ENCODE measurements at places on chromosomes 5 and 9.

DNA sequence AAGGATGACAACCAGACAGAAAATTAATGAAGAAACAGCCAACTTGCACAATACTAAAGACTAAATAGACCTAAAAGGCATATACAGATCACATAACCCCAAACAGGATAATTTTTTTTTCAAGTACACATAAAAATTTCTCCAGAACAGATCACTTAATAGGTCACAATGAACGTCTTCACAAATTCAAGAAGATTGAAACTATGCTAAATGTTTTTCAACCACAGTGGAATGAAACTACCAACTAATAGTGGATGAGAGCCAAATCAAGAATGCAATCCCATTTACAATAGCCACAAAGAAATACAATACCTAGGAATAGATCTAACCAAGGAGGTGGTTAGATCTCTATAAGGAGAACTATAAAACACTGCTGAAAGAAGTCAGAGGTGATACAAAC is 145.8 kb downstream of the TMEM232 start:
- no peak for DNase-seq

DNA sequence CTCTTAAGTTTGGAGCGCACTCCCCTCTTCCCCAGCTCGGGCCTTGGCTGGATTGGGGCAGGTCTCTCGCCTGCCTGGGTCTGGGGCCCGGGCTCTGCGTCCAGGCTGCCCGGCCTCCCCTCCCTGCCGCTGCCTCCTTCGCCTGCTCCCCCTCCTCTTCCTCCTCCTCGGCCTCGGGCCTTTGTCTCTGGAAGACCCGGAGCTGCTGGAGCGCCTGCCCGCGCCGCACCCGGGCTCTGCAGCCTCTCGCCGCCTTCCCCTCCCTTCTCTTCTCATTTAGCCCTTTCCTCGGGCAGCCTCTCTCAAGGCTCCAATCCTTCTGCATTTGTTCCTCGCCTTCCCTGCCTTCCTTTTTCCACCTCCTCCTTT is 218.5 kb downstream of the C9orf50 start:
- DNase-seq: no peak

DNA sequence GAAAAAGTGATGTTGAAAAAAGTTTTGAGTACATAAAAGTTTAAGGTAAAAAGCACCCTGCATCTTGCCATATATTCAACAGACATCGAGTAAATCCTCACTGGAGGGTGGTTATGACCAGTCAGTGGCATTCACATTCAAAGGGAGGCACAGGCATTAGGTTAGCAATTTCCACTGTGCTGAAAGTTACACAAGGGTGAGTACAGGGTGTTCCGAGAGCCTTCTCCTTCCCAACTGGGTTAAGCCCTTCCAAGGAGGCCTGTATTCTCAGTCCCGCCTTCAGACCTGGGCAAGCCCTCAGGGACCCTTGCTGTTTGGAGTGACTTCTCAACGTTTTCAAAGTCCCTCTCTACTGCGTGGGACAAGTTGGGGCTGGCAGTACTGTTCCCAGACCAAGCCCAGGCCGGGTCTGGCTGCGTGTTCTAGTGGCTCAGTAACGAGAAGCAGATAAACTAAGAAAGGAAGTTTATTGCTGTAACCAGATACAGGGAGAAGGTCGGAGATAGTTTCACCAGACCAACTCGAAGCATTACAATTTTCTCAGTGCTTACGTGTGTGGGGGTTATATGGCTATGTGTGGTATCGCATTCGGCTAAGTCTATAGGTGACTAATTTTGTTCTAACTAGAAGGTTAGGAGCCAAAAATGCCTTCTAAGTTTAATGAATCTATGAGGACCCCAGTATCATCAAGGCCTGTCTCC is 13.0 kb upstream of the SETX start:
- DNase-seq: no peak

- DNase-seq: no peak
Observed at GRCh38 chr9:121434969-121435368, 64.7 kb downstream of the GGTA1 start.

GRCh38 chr5:122656160-122656559 is 118.7 kb upstream of the SNX2 start:
- no peak for DNase-seq

- no peak for DNase-seq
Observed at GRCh38 chr9:93061791-93062763, 3.6 kb downstream of the SUSD3 start.

DNA sequence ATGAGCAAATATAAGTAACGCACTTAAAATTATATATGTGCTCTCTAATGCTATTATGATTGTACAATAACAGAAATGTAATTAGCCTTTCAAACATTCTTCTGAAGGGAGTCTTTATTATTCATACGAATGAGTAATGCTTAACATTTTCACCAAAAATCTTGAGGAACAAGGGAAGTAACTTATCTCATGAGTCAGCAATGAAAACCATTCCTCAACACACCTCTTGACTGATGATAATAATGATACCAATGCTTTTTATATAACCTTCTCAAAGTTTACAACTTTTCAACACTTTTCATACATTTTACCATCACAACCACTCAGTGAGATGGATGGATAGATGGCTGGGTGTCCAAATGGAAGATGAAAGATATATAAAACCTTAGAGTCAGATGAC is 369.3 kb downstream of the BNC2 start:
- DNase-seq: no peak

GRCh38 chr9:100698945-100699344 is 121.1 kb downstream of the CAVIN4 start:
- DNase-seq: no peak

DNA sequence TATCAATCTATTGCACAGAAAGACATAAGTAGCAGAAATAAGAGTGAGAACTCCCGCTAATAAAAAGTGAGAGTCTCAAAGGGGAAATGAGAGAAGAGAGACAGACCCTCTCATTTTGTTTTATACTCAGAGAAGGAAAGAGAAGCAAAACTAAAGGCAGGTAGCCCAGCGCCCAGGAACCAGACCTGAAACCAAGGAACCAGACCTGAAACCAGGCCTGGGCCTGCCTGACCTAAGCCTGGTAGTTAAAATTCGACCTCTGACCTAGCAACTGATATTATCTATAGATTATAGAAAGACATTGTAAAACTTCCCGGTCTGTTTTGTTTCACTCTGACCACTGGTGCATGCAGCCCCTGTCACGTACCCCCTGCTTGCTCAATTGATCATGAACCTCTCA is 134.5 kb upstream of the SEMA6A start:
- no peak for DNase-seq

GRCh38 chr9:91816356-91816755 is 133.7 kb downstream of the ROR2 start:
- no peak for DNase-seq

DNA sequence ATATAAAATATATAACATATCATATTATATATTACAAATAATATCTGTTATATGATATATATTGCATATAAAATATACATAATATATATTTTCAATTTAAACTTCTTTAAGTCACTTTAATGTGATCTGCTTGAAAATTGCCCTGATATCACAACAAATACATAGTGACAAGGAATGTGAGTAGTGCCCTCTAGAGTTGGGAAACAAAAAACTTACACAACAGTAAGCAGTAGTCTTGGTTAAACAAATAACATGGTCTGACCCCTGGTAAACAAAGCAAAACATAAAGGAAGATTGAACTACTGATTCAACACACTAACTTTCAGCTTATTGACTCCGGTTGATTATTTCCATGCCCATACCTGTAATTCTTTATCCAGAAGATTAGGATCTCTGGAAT is 188.3 kb upstream of the NMUR2 start:
- DNase-seq: no peak

GRCh38 chr5:57818397-57818796 is 335.8 kb upstream of the ACTBL2 start:
- DNase-seq: no peak

GRCh38 chr5:83518319-83519061 is 46.9 kb downstream of the VCAN start:
- DNase-seq: no peak

DNA sequence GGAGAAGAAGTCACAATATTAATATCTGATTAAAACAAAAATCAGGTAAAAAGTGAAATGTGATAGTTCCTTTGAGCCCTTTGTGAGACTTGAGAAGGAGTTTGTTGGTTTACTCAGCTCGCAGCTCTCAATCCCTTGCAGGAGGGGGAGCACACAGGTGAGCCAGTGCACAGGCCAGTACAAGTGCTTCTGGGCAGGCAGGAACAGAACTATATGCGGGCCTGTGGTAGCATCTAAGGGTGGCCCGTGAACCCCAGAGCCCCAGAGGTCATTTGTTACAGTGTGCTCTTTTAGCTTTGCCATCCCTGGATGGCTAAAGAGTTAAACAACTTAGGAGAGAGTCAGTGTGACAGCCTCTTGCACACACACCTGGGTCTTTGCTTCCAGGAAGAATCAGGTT is 215.3 kb upstream of the EDIL3 start:
- DNase-seq: no peak

- no peak for DNase-seq
Observed at GRCh38 chr9:24258626-24259025, 287.1 kb downstream of the IZUMO3 start.

DNA sequence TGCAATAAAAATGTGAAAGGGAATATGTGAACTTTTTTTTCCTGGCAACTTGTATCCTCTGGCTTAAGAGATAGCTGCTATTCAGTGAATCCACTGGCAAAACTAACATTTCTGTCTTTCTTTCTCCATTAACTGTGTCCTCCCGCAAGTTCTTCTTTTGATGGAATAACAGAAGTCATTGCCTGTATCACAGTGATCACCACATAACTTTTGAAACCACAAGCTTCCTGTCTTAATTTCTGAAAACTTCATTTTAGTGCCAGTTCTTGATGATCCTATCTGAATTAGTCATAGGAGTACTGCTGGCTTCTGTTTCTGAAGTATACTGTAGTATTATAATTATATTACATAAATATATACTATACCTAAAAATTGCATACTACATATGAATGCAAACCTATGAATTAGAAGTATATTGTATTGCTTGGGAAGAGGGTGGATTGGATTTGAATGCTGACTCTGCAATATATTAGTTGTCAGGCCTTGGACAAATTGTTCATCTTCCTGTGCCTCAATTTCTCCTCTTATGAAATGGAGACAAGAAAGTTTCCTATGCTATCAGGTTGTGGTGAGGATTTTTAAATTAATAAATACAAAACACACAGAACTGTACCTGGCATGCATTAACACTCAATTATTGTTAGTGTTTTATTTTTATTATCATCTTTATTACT is 441.6 kb downstream of the CETN3 start:
- no peak for DNase-seq

- no peak for DNase-seq
Observed at GRCh38 chr9:73434826-73435225, 283.2 kb downstream of the ANXA1 start.

GRCh38 chr9:114487607-114488300 is 17.5 kb downstream of the WHRN start:
- peak; percentile 37 for DNase-seq

- DNase-seq: no peak
Observed at GRCh38 chr9:27586304-27586703, 13.0 kb upstream of the C9orf72 start.

DNA sequence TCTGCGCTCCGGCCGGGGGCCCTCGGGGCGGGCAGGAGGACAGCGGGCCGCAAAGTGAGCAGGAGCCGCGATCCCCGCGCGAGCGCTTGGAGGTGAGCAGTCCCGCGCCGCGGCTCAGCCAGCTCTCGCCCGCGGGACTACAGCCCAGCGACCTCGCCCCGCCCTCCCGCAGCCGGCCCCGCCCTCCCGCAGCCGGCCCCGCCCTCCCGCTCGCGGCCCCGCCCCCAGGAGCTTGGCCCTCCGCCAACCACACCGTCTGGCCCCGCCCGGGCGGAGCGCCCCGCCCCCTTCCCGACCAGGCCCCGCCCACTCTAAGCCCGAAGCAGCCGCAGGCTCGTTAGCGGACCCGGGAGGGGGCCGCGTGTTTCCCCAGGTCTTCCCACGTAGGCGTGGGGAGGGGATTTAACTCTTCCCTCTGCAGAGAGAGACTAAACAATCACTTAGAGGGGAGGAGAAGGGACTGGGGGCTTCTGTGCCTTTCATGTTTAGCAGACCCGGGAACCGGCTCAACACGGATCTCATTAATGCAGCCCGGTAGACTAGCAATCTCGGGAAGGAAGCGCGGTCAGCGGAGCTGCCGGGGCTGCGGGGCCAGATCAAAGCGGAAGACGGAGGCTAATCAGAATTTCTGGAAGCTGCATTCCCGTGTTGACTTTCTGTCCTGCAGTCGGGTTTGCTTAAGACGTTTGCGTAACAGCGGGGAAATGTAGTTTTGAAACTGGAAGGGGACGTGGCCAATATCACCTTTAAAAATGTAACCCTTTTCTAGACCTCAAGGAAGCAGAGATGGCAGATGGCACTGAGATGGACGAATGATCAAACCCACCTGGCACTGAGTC is at the start of gene MYO10:
Gene MYO10, minus strand, starts transcription at position 139 of the 839 bp plus-strand sequence. CDS start 480 bp downstream, outside the sequence.
- DNase-seq: peak; percentile 84

GRCh38 chr9:110308633-110309038 is 29.0 kb downstream of the TXNDC8 start:
- no peak for DNase-seq

- DNase-seq: no peak
Observed at GRCh38 chr9:114155995-114156656, 789 bp downstream of the COL27A1 start.

GRCh38 chr5:27392716-27393115 is 354.3 kb upstream of the CDH9 start:
- DNase-seq: no peak

GRCh38 chr5:329768-330167 is 8.3 kb downstream of the AHRR start:
- DNase-seq: no peak

DNA sequence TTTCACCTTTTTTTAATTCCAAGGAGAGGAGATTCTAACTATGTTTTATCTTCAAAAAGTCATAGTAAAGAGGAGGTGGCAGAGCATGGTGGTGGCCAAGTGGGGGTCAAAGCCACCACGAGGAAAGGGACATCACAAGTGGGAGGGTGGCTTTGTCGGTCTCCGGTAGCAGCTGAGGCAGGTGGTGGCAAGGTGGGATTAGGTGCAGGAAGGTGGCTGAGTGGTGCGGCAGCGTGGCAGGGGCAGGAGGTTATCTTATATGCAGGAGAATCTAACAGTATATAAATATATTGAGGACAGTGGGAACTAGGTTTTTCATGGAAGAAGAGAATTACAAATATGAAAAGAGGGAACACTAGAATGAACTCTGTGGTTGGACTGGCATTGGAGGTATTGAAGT is 196.8 kb downstream of the FSTL4 start:
- DNase-seq: no peak

GRCh38 chr9:99749641-99750040 is 72.0 kb upstream of the NR4A3 start:
- DNase-seq: no peak

GRCh38 chr9:101832486-101832885 is 94.0 kb upstream of the GRIN3A start:
- DNase-seq: no peak

GRCh38 chr9:92501671-92502393 is 19.5 kb upstream of the ASPN start:
- DNase-seq: no peak

GRCh38 chr5:58366461-58366860 is 93.4 kb downstream of the PLK2 start:
- no peak for DNase-seq
